ENCODE measurements at places on chromosomes 11 and 22.

- DNase-seq: no peak
Observed at GRCh38 chr11:17703951-17704350, 15.4 kb upstream of the MYOD1 start.

GRCh38 chr22:42699281-42699975, 21.2 kb downstream of the A4GALT start:
- DNase-seq: no peak

GRCh38 chr11:63961608-63962412, 12.6 kb upstream of the COX8A start:
- peak; percentile 9 for DNase-seq

DNA sequence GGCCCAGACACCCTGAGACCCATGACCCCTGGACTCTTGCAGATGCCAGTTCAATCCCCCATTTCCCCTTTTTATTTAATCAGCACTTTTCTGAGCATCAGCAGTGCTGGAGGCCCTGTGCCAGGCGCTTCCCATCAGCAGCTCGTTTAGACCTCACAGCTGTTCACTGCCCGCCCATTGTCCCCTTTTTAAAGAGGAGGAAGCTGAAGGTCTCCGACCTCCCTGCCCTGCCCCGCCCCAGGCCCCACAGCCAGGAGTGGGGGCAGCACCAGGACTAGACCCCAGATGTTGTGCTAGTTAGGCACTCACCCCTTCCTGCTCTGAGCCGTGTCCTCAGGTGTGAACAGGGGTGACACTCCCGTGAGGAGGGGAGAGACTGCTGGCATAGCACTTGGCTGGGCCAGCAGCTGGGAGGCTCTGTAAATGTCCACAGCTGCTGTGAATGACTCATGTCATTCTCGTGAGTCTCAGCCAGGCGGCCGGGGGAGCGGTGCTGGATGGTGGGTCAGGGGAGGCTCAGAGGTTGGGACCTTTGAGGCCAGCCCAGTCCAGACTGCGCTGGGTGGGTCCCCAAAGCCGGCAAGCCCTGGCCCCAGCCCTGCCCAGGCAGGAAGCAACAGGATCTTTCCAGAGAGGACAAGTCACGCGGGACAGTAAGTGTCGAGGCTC, 19.9 kb downstream of the EMID1 start:
- no peak for DNase-seq

- no peak for DNase-seq
Observed at GRCh38 chr11:776263-776560, 1.1 kb downstream of the GATD1 start.

- no peak for DNase-seq
Observed at GRCh38 chr11:78295347-78295746, 106.6 kb downstream of the USP35 start.

- DNase-seq: no peak
Observed at GRCh38 chr11:26992031-26992541, 1.8 kb upstream of the FIBIN start.

- no peak for DNase-seq
Observed at GRCh38 chr11:1989953-1990352, 7.7 kb downstream of the H19 start.

DNA sequence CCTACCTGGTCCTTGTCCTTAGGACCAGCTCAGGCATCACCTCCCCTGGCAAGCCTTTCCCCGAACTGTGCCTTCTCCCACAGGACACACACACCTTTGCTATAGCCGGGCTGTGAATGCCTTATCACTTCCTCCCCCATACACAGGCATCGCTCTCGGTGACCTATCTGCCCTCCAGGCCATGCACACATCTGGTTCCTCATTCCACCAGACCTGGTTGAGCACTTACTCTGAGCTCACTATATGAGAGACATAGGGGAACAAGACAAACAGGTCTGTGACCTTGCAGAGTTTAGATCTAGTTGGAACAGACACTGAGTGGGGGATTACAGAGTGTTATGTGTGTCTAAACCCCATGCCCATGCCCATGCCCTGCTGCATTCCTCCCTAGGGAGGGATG, 3.1 kb upstream of the BCR start:
- DNase-seq: no peak

GRCh38 chr11:94469416-94469815, 24.2 kb downstream of the MRE11 start:
- no peak for DNase-seq

DNA sequence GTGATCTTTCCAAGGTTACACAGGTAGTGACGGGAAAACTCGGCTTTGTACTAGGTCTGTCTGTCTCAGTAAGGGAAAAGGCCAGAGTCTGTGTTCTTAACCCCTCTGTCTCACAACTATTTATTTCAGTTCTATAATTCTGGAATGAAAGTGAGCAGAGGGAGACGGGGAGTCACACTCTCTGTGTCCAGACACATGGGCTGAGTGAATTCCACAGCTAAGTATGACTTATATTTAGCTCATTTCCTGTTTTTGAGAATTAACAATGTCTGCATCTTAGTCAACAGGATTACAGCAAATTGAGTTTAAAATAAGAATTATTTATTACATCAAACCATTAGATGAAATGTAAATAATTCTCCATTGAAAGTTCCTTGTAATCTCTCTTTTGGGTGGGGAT, 62.5 kb upstream of the OR4B1 start:
- DNase-seq: no peak

GRCh38 chr11:42003801-42004200, 544.3 kb upstream of the LRRC4C start:
- DNase-seq: no peak

DNA sequence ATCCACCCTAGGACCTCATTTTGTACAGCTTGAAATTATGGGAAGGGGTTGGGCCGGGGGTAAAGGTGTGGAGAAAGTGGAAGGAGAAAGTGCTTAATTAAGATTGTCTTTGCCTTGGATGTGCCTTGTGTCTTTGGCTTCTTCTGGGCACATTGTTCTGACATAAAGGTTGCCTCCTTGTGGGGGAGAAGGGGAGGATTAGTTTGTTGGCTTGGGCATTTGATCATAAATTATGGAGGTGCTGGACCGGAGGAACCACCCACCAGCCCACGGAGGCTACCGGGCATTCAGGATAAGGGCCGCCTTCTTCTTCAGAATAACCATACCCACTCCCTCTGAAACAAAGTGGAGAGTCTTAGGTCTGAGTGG, 1.3 kb downstream of the PAFAH1B2 start:
- DNase-seq: no peak

DNA sequence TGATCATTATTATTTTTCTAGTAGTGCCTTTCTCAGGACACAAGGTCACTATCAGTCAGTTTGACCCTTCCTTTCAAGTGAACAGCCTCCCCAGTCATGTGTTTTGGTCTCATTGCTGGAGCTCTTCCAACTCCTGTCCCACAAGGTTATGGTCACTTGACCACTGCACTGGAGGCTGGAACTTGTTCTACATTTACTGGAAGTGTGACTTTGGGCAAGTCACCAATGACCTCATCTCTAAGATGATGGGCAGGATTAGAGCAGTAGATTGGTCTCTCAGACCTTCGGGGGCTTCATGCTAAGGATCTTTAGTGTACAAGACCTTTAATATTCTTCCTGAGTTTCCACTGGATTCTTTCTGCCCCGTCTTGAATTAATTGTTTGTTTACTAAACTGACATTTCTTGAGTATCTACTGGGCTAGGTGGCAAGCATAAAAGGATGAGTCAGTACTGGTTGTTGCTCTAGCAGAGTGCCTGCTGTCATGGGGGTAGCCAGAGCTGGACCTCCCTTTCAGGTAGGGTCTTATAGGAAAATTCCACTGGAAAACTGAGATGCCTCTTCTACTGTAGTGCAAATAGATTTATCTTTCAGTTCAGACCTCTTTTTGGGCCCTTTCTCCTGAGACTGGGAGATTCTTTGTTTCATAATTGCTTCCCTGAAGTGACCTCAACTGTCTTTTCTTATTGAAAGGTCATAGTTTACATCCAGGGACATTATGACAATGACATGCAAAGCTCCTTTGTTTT, 106.8 kb downstream of the GRAMD1B start:
- DNase-seq: no peak

- no peak for DNase-seq
Observed at GRCh38 chr11:80733790-80734189, 1293.0 kb upstream of the TENM4 start.

DNA sequence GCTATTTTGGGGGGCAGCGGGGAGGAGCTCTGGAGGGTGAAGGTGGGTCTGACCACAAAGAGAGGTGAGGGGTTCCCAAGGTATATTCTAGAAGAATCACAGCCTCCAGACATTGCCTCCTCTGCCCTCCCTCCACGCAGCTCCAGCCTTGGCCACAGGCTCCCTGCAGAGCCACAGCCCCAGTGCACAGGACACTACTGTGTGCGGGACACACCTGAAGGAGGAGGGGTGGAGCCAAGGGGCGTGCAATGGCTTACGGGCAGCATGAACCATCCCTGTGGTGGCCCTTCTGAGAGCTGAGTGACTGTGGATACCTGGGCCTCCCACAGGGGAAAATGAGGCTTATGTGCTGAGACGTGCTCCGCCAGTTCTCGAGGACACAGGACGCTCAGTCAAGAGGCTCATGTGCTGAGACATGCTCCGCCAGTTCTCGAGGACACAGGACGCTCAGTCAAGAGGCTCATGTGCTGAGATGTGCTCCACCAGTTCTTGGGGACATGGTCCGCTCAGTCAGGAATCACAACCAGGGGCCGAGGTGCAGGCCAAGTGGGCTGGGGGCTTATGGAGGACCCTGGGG, 417.3 kb downstream of the SHANK2 start:
- no peak for DNase-seq

DNA sequence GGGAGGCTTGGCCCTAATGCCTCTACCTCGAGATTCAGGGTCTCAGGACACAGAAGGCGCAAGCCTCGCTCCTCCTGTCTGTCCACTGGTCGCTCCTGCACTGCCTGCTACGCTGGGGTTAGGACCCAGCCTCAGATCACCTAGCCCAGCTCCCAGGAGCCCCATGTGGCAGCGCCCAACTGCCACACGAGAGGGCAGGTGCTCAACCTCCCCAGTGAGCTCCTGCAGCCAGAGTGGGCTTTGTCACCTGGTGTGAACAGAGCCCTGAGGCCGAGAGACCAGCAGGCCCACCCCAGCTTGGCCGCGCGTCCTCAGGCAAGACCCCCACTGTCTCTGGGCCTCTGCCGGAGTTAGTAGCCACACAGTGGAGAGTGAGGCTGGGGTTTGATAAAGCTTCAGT, 21.7 kb upstream of the PPARA start:
- DNase-seq: no peak

DNA sequence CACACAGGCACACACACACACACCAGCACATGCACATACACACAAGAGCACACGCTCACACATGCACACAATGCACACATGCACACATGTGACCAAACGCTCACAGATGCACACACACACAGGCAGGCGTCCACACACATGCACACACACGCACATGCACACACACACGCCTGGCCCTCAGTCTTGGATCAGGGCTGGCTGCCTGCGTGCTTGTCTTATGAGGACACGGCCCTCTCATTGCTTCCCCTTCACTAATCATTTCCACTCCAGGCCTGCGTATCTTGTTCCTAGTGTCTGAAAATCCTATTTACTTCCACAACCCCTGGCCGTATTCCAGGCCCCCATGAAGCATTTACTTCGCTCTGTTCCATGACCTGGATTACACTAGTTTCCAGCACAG, 740.5 kb downstream of the BRD1 start:
- peak; percentile 16 for DNase-seq
